ENCODE measurements at places on chromosomes 2 and 18.

DNA sequence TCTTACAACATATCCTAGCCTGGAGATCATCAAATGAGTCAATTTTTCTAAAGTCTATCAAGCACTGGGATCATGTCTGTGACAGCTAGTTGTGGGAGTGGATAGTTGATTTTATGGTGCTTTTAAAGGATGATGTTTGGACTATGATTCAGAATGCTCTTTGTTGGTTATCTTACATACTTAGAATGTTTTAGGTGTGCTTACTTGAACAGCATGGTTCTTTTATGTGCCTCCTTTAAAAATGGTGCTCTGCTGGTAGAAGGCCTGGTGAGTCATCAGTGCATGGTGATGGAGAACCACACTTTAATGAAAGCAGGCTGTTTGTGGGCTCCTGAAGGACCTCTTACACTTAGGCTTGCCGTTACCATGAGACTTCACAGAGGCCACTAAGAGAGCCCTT is 682.7 kb upstream of the FANCL start:
- DNase-seq, result no peak

- no peak for DNase-seq
Measured at GRCh38 chr2:19649142-19649541, 252.6 kb downstream of the TTC32 start.

GRCh38 chr2:190657474-190658255 is 8.8 kb downstream of the NAB1 start:
- DNase-seq, result no peak

GRCh38 chr2:177053716-177054115 is 158.9 kb upstream of the HNRNPA3 start:
- DNase-seq, result no peak

DNA sequence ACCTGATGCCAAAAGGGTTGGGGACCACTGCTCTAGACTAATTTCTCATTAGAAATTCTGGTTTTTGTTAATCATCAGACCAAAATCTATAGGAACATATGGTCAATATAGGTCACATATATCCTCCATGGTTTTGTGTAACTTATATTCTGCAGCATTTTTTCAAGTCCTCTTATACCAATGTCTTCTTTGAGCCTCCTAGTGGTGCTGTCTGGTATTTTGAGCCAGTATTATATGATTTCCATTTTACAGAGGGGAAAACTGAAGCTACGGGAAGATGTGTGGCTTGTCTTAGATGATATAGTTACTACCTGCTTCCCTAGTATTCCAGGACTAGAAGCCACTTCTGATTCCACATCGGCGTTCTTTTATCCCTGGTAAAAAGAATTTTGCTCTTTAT is 13.8 kb downstream of the MAPK4 start:
- no peak for DNase-seq

DNA sequence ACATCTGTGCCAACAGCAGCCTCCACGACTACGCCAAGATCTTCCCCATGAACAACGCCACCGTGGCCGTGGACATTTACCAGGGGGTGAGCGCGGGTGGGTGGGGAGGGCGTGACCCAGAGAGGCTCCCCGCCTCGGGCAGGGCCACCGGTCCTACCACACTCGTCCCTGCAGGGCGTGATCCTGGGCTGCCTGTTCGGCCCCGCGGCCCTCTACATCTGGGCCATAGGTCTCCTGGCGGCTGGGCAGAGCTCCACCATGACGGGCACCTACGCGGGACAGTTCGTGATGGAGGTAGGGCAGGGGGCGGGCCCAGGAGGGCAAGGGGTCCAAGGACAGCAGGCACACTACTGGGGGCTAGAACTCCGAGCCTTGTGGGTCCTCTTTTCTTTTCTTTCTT is 8.5 kb upstream of the CTDSP1 start:
- DNase-seq, result no peak

DNA sequence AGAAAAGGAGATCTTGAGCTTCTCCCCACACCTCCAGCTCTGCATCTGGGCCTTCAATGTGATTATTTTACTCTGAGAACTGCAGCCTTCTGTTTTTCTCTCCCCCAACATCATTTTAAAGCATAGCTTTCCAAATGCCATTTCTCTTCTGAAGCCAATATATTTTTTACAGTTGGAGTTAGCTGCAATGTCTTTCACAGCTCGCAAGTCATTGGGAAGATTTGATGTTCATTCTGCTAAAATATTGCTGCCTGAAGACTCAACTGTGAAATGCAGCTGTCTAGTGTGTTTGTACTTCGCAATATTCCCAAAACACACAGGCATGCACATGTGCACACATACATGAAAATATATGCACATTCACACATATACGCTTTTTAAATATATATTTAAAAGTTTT is 295.3 kb downstream of the LRRTM1 start:
- DNase-seq, result no peak

GRCh38 chr2:148955798-148956197 is 80.8 kb downstream of the KIF5C start:
- no peak for DNase-seq

DNA sequence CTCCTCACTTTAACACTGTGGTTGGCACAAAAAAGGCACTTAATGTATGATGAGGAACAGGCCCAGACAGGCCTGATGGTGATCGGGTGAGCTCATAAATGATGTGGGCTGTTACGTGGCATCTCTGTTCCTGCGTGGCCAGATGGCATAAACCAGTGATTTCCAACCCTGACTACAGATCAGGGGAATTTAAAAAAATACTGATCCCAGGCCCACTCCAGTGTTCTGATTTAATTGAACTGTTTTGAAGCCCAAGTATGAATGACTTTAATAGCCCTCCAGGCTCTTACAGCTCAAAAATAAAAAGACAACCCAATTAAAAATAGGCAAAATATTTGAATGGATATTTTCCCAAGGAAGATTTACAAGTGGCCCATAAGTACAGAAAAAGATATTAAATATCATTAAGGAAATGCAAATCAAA is 48.2 kb downstream of the LIPG start:
- no peak for DNase-seq

GRCh38 chr2:159637988-159638501 is 21.7 kb upstream of the BAZ2B start:
- DNase-seq, result no peak

DNA sequence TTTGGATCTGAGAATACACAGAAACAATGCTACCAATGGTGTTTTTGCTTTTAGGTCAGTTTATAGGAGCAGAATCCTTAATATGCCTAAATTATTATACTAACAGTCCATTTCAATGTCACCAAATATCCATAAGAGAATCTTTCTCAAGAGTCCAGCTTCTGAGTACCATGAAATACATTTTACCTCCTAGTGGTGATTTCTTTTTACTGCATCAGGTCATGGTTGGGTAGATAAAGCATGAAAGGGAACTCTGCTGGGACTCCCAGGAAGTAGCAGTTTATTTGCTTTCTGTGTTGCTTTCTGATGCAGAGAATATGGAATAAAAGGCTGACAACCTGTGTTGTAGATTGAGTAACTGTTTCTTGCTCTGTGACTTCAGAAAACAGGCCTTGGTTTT is 115.6 kb downstream of the PPP1R1C start:
- no peak for DNase-seq
